Adipocyte (in vitro differentiated cells): ENCODE measurements at places on chromosomes 5 and 9.
A peak's percentile ranks its signal among the peaks of the same experiment; 100 is the strongest.

- DNase-seq = no peak
Observed at GRCh38 chr5:58025809-58026208, 434.1 kb downstream of the PLK2 start.

- DNase-seq = peak; percentile 19
Observed at GRCh38 chr9:33289496-33289895, 820 bp upstream of the NFX1 start.

DNA sequence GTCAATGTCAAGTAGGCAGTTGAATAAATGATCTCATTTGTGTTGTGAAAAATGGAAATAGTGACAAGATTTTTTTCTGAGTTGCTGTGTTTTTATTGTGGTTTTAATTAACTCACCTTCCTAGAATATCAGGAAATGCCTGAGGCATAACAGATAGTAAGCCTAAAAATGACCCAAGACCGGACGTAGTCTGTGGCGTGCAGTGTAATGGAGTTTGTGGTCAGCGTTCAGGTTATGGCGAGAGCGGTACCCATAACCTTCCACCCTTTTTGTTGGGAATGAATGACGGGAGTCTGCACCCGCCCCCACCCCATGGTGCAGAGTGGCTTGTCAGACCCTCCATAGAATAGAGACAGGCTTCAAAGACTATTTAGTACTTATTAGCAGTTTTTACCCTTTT lies 119.3 kb downstream of the GALNT10 start:
- DNase-seq = no peak

- no peak for DNase-seq
Observed at GRCh38 chr5:151028717-151029116, 8.3 kb downstream of the GPX3 start.

DNA sequence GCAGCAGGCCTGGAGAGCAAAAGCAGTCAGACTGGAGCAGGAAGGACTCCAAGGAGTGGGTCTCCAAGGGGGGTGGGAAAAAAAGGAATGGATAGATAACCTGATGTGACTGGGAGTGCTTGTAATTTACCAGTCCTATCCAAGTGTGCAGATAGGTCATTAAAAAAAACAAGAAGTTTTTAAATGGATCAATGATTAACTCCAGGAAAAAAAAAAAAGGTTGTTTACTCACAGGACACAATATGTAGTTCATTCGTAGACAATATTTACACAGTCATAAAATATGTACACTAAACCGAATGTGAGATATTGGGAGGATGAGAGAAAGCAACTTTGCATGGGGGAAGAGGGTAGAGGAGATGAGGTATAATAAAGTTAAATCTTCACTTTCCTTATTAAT lies 20.4 kb downstream of the ZBTB5 start:
- DNase-seq = no peak

DNA sequence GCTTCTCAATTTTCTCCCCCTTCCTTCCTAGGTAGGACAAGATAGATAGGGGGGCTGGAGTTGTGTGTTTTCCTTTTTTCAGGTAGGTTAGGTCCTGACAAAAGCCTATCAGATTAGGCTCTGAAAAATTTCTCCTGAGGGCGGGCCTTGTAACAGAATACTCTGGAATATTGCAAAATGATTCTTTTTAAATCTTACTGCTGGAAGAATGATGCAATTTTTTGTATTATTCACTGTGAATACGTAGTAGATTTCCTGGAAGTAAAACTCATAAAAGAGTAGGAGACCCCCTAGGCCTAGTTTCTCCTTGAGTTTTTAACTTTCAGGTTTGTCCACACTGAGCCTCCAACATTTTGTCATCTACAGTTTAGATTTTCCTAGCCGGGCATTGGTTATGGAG lies 1701.8 kb downstream of the EFNA5 start:
- DNase-seq = peak; percentile 71

DNA sequence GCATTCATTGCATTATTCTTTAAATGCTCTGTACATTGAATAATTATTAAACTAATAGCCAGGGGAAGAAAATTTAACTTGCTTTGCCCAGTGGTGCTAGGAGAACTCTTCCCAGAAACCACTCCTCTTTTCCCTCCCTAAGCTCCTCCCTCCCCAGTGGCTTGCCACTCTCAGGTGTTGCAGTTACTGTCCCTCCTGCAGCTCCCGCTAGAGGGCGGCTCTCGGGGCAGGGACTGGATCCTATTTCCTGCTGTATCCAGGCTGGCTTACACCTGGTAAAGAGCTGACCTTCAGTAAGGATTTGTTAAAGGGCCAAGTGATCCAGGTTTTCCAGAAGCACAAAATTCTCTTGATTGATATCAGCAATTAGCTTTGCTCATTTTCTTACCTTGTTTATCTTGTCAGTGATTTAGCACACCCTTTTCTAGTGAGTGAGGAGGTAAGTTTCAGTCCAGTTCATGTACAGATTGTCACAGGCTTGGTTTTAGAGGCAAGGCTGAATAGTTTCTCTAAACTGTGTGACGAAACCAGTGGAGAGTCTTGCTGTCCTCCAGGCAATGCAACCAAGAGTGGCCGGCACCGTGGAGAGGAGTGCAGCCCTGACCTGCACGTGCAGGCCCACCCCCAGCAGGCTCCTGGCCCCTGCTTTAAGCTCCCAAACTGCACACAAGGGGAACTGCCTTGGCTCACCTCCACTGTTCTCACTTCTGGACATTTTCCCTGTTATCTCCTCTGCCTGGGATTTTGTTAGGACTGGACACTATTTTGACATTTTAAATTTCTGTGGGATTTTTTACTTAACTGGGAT lies 423.8 kb downstream of the SPOCK1 start:
- DNase-seq = peak; percentile 36

DNA sequence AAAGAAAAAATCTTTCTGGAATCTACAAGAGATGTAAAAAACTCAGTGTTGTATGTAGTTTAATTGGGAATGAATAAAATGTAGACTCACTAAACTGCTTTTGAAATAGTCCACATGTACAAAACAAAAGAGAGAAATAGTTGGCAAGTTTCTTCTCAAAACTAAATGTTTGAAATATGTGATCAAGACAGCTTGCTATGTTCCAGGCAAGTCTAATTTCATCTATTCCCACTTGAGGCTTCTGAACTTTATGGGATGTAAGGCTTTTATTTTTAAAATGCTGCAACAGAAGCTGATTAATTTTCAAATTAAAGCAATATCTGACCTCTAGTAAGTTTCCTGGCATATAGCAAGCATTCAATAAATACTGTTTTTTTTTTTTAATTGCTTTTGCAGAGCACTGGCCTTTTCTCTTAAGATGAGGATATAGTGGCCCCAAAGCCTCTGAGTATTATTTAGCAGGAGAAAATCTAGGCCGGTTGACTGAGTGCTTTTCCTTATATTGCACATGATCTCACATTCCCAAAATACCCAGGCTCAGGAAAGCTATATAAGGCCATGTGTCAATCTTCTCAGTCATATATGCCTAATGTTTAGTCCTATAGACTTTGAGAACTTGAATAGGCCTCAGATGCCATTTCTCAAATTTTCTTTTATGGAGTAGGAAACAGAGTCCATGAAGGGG lies 183.2 kb downstream of the NTRK2 start:
- DNase-seq = no peak

DNA sequence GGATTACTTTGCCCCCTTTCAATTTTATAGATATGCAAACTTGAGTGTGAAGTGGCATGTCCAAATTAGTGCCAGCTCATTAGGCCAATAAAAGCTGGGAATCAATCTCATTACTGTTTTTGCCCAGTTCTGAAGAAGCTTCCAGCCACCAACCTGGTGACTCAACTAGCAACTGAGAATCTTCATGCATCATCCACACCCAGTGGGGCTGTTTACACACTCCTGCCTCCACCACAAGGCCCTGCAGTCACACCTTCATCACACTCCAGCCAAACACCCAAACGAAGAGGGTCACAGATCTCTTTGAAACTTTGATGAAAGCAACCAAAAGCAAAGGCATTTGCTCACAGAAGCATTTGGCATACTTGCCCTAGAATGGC lies 41.3 kb upstream of the S1PR3 start:
- DNase-seq = peak; percentile 18

DNA sequence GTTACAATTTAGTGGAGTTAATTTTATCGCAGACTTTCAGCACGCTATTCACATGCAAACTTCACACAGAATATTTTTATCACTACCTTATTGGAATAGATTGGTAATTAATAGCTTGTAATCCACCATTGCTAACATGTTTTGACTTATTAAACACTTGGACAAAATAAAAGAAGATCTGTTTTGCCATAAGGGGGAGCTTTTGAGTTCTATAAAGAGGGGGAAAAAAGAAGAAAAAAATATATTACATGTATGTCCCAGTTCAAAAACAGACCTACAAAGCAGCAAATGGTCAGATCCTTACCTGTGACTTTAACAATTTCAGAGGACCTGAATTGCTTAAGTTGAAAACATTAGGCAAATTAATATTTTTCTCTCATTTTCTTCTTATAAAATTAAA lies 1.2 kb upstream of the PAPPA start:
- DNase-seq = peak; percentile 80

DNA sequence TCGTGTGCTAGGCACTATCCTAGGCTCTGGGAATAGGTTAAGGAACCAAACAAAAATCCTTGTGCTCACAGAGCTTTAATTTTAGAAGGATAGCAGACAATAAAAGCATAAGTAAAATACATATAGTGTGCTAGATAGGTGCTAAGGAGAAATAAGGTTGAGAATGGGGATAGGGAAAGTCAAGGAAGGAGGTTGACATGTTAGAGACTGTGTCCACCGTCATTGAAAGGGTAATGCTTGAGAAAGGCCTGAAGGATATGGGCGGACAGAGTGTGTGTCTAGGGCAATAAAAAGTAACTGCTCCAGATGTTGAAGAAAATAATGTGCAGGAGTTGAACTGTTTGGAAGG lies 482 bp upstream of the TDRD7 start:
- no peak for DNase-seq

DNA sequence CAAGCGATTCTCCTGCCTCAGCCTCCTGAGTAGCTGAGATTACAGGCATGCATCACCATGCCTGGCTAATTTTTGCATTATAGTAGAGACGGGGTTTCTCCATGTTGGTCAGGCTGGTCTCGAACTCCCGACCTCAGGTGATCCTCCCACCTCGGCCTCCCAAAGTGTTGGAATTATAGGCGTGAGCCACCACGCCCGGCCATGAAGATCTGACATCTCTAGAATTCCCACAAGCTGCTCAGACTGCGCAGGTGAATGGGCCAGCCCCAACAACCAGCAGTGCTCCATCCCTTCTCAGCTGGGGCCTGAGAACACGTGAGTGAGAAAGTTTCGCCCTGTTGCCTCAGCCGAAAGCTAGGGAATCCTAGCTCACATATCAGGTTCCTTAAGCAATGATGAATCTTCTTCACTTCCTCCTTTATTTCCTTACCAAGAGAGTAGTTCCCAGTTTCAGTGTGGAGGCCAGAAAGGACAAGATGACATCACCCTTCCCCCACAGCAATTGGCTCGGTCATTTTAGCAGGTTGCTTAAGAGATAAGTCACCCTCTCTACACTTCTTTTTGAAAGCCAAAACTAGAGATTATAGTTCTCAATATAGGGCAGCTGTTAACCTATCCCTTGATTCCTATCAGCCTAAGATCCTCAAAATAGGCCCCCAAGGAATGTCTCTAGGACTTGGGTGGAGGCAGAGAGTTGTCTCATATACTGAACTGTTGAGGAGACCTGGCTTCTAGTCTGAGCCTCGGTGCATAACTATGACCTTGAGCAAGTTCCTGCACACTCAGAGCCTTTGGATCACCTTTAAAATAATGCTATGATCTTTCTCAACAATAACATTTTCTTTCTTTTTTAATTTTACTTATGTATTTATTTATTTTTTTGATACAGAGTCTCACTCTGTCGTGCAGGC lies 23.9 kb upstream of the PPP2CA start:
- DNase-seq = no peak

DNA sequence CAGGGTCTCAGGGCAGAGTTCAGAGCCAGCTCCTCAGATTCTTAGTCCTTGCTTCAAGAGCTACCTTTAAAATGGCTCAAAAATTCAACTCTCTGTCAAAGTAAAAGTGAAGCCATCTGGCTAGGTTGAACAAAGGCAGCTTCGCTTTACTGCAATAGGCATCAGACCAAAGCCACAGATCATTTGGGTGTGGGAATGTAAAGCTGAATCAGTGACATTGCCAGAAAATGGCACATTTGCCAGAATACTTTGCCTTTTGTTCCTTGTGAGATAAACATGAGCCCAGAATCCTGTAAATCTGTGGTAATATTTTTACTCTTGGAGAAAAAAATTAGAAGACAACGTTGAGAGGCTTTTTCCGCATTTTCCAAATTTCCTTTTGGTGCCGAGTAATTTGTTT lies 210.5 kb downstream of the PALM2AKAP2 start:
- no peak for DNase-seq

DNA sequence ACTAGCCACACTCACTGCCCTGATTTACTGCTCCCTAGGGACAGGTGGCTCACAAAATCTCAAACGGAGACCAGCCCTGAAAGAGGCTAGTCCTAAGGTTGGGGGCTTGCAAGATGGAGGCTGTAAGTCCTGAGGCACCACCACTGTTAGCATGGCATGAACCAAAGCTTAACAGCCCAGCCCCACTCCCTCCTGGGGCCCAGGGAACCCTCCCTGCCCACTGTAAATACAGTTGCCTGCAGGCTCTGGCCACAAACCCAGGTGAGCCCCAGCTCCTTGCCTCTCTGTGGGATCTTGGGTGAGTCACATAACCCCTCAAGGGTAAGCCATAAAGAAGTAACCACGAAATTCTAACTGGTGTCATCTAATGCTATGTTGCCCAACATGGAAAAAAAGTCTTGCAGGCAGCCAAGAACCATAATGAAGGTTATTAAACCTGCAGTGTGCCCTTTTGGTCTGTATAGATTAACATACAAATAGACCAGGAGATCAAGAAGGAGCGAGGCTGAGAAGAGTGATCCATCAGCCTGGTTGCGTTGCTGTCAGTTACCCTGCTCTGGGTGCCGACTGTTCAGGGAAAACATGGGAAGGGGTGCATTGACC lies 1.7 kb upstream of the POMT1 start:
- peak; percentile 36 for DNase-seq

GRCh38 chr9:134633362-134634142 lies 8.1 kb upstream of the COL5A1 start:
- DNase-seq = no peak

GRCh38 chr5:63055421-63055820 lies 476.8 kb downstream of the LRRC70 start:
- DNase-seq = no peak

- no peak for DNase-seq
Observed at GRCh38 chr9:134057307-134057657, 10.5 kb downstream of the BRD3 start.
